Activated CD8-positive, alpha-beta memory T cell treated with anti-CD3 and anti-CD28 coated beads, Interleukin-2, amount 50 U/mL, for 4 hours (primary cell): ENCODE measurements at places on chromosomes 5 and 9.

DNA sequence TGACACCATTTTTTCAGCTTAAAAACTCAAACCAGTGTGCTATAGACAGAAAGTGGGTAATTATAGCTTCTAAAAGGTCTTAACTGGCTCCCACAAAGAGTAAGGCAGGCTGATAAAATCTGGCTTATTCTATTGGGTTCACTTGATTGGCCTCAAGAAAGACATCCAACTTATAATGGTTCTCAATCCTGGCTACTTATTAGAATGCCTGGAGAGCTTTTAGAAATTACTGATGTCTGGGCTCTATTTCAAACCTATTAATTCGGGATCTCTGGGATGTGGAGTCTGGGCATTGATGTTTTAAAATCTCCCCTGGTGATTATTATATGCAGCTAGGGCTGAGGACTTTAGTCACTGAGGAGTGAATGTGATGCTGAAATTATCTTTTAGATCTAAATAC, 188.0 kb downstream of the TARS1 start:
- no peak for DNase-seq

DNA sequence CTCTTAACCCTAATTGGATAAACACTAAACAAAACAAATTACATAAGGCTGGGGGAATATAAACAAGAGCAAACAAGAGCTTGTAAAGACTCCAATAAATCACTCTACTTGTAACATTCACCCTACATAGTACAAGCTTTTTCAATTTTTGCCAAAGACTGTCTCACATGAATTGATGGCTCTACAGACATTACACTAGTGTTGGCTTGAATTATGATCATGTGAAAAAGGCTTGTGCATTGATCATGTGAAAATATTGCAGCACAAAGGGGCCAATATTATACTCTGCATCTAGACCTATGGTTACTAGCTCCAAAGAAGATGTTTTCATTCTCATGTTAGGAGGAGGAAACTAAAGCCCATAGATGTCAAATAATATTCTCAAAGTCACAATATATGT, 212.6 kb downstream of the MCTP1 start:
- no peak for DNase-seq

DNA sequence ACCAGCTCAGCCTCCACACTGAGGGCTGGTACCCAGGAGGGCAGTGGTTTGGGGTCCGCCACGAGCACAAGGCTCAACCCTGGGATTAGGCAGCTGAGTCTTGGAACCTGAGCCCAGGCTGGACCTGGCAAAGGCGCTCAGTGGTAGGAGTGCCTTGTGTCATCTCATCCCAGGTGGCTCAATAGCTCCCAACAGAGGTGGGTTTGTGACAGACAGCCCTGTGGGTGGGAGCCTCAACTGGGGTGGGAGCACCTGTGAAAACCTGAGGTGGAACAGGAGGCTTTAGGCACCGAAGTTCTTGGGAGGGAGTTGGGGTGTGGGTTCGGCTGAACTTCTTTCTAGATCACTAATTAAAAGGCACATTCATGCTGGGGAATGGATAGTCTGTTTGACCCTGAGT, 35.2 kb upstream of the SMU1 start:
- DNase-seq: no peak

DNA sequence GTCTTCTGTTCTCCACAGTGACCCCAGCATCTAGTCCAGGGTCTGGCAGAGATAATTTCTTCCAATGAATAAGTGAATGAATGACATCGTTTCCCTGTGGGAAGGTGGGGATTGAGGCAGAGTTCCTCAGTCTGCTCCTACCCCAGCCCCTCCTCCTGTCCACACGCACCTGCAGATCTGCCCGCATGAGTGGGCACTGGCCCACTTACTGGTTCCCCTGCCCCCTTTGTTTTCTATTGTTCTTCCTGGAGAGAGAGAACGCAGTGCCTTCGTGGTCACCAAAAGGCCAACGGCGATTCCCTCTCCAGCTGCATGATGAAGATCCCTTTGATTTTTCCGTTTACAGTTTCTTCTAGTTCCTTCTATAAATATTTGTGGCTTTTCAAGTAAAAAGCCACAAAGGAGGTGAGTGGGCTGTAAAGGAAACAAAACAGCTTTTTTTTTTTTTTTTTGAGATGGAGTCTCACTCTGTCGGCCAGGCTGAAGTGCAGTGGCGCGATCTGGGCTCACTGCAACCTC, 5.8 kb upstream of the FPGS start:
- DNase-seq: no peak

GRCh38 chr5:7361593-7361992, 34.3 kb upstream of the ADCY2 start:
- DNase-seq: no peak

GRCh38 chr5:35183556-35183955, 46.7 kb downstream of the PRLR start:
- DNase-seq: no peak

GRCh38 chr5:77852068-77852513, 76.0 kb upstream of the TBCA start:
- no peak for DNase-seq
